ENCODE measurements at places on chromosomes 6 and 20. TPM values are rescaled to one million over a fixed set of nuclear protein-coding genes. Genes with fewer than 3 reads are reported as not detected.

DNA sequence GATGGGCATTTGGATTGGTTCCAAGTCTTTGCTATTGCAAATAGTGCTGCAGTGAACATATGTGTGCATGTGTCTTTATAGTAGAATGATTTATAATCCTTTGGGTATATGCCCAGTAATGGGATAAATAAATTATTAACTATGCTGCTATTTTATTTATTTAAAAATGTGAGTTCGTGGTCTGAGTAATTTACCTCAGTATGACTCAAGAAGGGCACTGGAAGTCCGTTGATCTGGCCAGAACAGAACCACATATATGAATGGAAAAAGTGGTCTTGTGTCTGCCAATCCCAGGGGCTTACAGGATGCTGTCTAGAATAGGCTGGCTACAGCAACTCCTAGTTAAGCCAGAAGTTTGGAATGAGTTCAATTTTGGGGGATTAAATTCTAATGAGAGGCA is 27.6 kb upstream of the HLA-C start:
- no peak overlapping the region for H3K27ac ChIP-seq
- H3K36me3 ChIP-seq = no peaks in the 10 kb centered on the region
- H3K4me1 ChIP-seq = no peaks in the 10 kb centered on the region
- H3K27me3 ChIP-seq = peaks cover 68% of the 10 kb centered on the region
- H3K4me3 ChIP-seq = no peak overlapping the region

The ARHGAP18 gene
- total RNA-seq = 5.6 TPM

- no peak for DNase-seq
- H3K4me1 ChIP-seq = peaks cover 17% of the 10 kb centered on the region
- no peak overlapping the region for H3K27ac ChIP-seq
- no peak overlapping the region for H3K4me3 ChIP-seq
- H3K36me3 ChIP-seq = no peaks in the 10 kb centered on the region
Measured at GRCh38 chr20:63542031-63542559, 4.9 kb upstream of the PTK6 start.

The CAP2 gene
- 149 TPM for total RNA-seq

- no peaks in the 10 kb centered on the region for H3K36me3 ChIP-seq
- peak; percentile 64 for DNase-seq
- peak overlapping the region; percentile 71 for H3K4me3 ChIP-seq
- H3K27me3 ChIP-seq = no peaks in the 10 kb centered on the region
Measured at GRCh38 chr6:157235600-157236039, 87.7 kb downstream of the TMEM242 start.

- peak overlapping the region; percentile 65 for H3K27ac ChIP-seq
- no peaks in the 10 kb centered on the region for H3K36me3 ChIP-seq
- no peaks in the 10 kb centered on the region for H3K27me3 ChIP-seq
- H3K4me1 ChIP-seq = peaks cover 33% of the 10 kb centered on the region
Measured at GRCh38 chr6:79640146-79641111, 9.3 kb downstream of the SH3BGRL2 start.

DNA sequence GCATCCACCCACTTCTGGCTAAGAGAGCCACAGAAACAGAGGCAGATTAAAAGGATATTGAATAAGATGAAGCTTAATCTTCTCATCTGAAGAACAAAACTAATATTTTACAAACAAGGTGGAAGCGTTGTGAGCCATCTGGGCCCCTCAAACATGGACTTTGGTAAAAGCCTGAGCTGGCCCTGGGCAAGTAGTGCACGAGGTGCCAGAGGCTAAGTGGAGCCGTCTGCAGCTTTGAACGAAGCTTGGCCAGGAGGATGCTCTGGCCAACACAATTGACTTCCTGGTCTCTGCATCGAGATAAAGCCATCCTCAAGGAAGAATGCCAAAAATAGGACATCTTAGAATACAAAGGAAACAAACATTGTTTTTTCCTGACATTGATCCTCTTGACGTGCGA is 53.2 kb upstream of the PLEKHG1 start:
- H3K4me1 ChIP-seq = peaks cover 30% of the 10 kb centered on the region
- H3K36me3 ChIP-seq = no peaks in the 10 kb centered on the region
- H3K27ac ChIP-seq = peak overlapping the region; percentile 60
- no peak for DNase-seq

- no peaks in the 10 kb centered on the region for H3K4me1 ChIP-seq
- H3K27me3 ChIP-seq = peaks cover 91% of the 10 kb centered on the region
- no peaks in the 10 kb centered on the region for H3K36me3 ChIP-seq
- no peak overlapping the region for H3K27ac ChIP-seq
- no peak overlapping the region for H3K4me3 ChIP-seq
Measured at GRCh38 chr20:46296526-46297250, 11.6 kb downstream of the CDH22 start.

The CCM2L gene
- 7.5 TPM for total RNA-seq

- no peaks in the 10 kb centered on the region for H3K27me3 ChIP-seq
- H3K4me1 ChIP-seq = peaks cover 10% of the 10 kb centered on the region
- no peak for DNase-seq
- H3K4me3 ChIP-seq = no peak overlapping the region
- no peaks in the 10 kb centered on the region for H3K36me3 ChIP-seq
Measured at GRCh38 chr20:46607191-46607848, 43.9 kb downstream of the SLC13A3 start.

- peaks cover 24% of the 10 kb centered on the region for H3K36me3 ChIP-seq
- no peak overlapping the region for H3K27ac ChIP-seq
- no peaks in the 10 kb centered on the region for H3K4me1 ChIP-seq
- H3K4me3 ChIP-seq = no peak overlapping the region
Measured at GRCh38 chr6:20599302-20600051, 65.2 kb downstream of the CDKAL1 start.

The GPR6 gene
- total RNA-seq = not detected

GRCh38 chr20:20780127-20780824 is 67.8 kb upstream of the RALGAPA2 start:
- H3K27me3 ChIP-seq = no peaks in the 10 kb centered on the region
- H3K4me3 ChIP-seq = no peak overlapping the region
- peak; percentile 79 for DNase-seq
- no peaks in the 10 kb centered on the region for H3K36me3 ChIP-seq

DNA sequence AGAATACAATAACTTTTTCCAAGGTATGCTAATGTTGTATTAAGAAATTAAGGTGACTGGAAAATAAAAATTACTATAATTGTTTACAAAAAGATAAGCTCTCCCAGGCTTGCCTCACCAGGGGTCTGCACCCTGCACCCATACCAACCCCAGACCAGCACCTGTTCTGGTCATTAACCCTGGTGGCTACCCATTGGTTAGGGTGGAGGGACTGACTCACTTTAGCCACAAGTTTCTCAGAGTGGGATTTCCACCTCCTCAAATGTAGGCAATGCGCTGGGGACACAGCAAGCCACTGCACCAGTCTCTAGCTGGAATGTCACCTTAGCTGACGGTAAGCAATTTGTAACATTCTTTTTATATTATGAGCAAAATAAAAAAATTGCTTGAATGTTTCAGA is 83.1 kb downstream of the BFSP1 start:
- no peak overlapping the region for H3K27ac ChIP-seq
- peaks cover 48% of the 10 kb centered on the region for H3K27me3 ChIP-seq
- no peaks in the 10 kb centered on the region for H3K36me3 ChIP-seq
- H3K4me1 ChIP-seq = no peaks in the 10 kb centered on the region
- no peak overlapping the region for H3K4me3 ChIP-seq

- no peaks in the 10 kb centered on the region for H3K36me3 ChIP-seq
- no peaks in the 10 kb centered on the region for H3K27me3 ChIP-seq
- peak overlapping the region; percentile 85 for H3K27ac ChIP-seq
- peak overlapping the region; percentile 47 for H3K4me3 ChIP-seq
- peak; percentile 84 for DNase-seq
Measured at GRCh38 chr6:162706232-162706631, 21.3 kb downstream of the PRKN start.

- H3K36me3 ChIP-seq = no peaks in the 10 kb centered on the region
- no peak for DNase-seq
- H3K4me3 ChIP-seq = no peak overlapping the region
- H3K27me3 ChIP-seq = no peaks in the 10 kb centered on the region
- H3K4me1 ChIP-seq = peaks cover 9% of the 10 kb centered on the region
- no peak overlapping the region for H3K27ac ChIP-seq
Measured at GRCh38 chr6:156725712-156726111, 51.5 kb upstream of the ARID1B start.

DNA sequence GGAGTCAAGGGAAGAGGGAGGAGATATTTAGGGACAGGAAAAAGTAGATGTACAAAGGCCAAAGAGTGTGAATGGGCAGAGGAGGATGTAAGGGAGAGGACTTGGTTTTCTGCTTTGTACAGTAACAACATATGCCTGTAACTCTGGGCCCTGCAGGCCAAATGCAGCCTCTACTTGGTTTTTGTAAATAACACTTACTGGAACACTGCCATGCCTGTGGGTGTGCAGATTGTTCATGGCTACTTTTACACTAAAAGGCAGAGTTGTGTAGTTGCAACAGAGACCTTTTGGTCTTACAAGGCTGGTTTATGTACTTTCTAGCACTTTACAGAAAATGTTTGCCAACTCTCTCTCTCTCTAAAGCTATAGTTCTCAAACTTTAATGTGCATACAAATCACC is 157.1 kb downstream of the PHACTR1 start:
- no peaks in the 10 kb centered on the region for H3K36me3 ChIP-seq
- H3K27ac ChIP-seq = no peak overlapping the region
- no peak for DNase-seq
- H3K4me1 ChIP-seq = no peaks in the 10 kb centered on the region

DNA sequence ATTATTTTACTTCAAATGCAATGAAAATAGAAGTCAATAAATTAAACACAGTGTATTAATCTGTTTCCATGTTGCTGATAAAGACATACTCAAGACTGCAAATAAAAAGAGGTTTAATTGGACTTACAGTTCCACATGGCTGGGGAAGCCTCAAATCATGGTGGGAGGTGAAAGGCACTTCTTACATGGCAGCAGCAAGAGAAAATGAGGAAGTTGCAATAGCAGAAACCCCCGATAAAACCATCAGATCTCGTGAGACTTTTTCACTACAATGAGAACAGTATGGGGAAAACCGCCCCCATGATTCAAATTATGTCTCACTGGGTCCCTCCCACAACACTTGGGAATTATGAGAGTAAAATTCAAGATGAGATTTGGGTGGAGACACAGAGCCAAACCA is 82.2 kb downstream of the GPR63 start:
- no peak overlapping the region for H3K4me3 ChIP-seq
- H3K36me3 ChIP-seq = no peaks in the 10 kb centered on the region
- no peak for DNase-seq
- H3K4me1 ChIP-seq = no peaks in the 10 kb centered on the region

The BRD2 gene
- 63.4 TPM for total RNA-seq

- H3K27ac ChIP-seq = no peak overlapping the region
- DNase-seq = no peak
- no peaks in the 10 kb centered on the region for H3K36me3 ChIP-seq
- peaks cover 20% of the 10 kb centered on the region for H3K27me3 ChIP-seq
- no peaks in the 10 kb centered on the region for H3K4me1 ChIP-seq
Measured at GRCh38 chr20:50605136-50605535, 86.2 kb downstream of the RIPOR3 start.

The ZKSCAN8 gene
- total RNA-seq = 11.2 TPM

- H3K27me3 ChIP-seq = no peaks in the 10 kb centered on the region
- H3K4me3 ChIP-seq = no peak overlapping the region
- no peaks in the 10 kb centered on the region for H3K4me1 ChIP-seq
- no peaks in the 10 kb centered on the region for H3K36me3 ChIP-seq
Measured at GRCh38 chr6:37678078-37678846, 19.4 kb downstream of the MDGA1 start.

The SYCP2 gene
- total RNA-seq = 1.0 TPM

GRCh38 chr6:95133578-95133977 is 443.8 kb upstream of the MANEA start:
- no peak for DNase-seq
- H3K27ac ChIP-seq = no peak overlapping the region
- H3K36me3 ChIP-seq = no peaks in the 10 kb centered on the region

- DNase-seq = no peak
- H3K4me1 ChIP-seq = no peaks in the 10 kb centered on the region
- H3K27ac ChIP-seq = no peak overlapping the region
- peaks cover 10% of the 10 kb centered on the region for H3K27me3 ChIP-seq
Measured at GRCh38 chr20:16174311-16174710, 398.9 kb downstream of the KIF16B start.

DNA sequence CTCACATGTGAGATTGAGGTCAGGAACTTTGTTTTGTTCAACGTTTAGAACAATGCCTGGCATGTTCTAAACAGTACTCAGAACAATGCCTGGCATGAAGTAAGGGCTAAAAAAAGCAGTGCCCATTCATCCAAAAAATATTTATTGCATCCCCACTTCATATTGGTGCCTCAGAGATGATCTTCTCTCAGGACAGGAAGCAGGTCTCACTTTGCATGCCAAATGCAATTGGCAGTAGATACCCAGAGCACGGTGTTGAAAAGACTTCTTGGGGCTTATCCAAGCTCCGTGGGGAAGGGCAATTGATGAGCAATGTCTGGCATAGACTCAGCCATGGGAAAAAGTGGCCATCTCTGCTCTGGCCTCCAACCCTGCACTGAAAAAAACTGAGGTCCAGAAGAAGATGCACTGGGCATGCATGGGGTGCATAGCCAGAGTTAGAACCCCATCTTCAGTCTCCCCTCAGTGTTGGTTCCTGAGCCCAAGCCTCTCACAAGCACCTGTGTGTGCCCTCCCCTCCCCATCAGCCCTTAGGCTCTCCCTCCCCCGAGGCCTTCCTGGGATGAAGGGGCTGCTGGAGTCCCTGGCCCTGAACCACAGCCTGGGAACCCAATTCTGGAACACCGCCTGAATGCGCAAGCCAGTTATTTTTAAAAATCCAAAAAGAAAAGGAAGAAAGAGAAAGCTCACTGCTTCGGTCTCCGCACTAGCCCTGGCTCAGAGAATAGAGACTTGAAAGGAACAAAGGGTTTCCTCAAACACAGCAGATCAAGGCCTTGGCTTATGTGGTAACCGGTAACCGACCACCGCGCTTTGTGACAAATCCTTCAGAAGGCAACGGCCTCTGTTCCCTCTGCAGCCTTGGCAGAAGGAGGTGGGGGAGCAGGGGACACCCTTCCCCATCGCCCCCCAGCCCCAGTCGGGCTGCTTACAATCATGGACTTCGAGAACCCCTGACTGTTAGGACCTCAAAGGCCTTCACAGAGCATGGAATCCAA is 78.5 kb upstream of the SIRPA start:
- peaks cover 57% of the 10 kb centered on the region for H3K4me1 ChIP-seq
- DNase-seq = no peak
- H3K36me3 ChIP-seq = no peaks in the 10 kb centered on the region
- peaks cover 4% of the 10 kb centered on the region for H3K27me3 ChIP-seq

The FERMT1 gene
- total RNA-seq = 0.63 TPM

The OR2J3 gene
- total RNA-seq = not detected

DNA sequence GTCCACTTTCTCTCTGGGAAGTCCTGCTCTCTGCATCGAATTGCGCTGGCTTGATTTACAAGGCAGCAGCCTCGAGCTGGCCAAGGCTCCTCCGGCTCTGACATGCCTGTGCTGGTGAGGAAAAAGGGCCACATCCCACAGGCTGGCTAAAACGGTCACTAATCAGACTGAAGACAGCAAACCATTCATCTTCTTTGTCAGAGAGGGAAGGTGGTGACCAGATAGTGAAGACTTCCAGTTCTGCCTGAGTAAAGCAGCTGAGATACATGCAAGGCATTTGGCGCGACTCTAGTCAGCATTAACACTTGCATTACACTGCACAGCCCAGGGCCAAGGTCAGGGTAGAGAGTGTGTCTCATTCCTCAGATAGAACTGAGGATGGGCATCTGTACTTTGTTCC is 203.2 kb upstream of the MAP3K7 start:
- no peaks in the 10 kb centered on the region for H3K36me3 ChIP-seq
- no peak for DNase-seq
- no peak overlapping the region for H3K27ac ChIP-seq
- no peaks in the 10 kb centered on the region for H3K4me1 ChIP-seq
- no peaks in the 10 kb centered on the region for H3K27me3 ChIP-seq
- no peak overlapping the region for H3K4me3 ChIP-seq

Measured in left ventricle myocardium inferior (tissue), 1 donor.